NCI-H226 (cell line): ENCODE measurements at places on chromosomes 11 and 22.

DNA sequence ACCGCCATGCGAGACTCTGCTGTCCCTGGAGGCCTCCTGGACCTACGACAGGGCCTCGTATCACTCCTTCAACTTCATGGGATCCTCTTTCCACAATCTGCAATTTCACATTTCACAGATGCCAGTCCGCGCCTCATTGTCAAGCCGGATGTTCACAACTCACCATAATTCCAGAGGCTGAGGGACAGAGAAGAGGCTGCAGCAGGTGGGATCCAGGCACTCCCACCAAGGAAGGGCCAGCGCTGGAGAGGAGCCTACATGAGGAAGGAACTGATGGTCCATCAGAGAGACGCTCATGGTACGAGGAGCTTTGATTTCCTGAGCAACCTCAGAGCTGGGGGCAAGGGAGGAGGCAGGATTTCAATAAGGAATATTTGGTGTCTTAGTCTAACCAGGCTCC, 495.0 kb downstream of the BRD1 start:
- no peak for DNase-seq

GRCh38 chr22:30574095-30574981, at the start of gene GAL3ST1:
Gene GAL3ST1 (minus strand): TSS chr22:30574665. CDS start chr22:30557392, 17,273 bp downstream.
- DNase-seq, result peak; percentile 19

DNA sequence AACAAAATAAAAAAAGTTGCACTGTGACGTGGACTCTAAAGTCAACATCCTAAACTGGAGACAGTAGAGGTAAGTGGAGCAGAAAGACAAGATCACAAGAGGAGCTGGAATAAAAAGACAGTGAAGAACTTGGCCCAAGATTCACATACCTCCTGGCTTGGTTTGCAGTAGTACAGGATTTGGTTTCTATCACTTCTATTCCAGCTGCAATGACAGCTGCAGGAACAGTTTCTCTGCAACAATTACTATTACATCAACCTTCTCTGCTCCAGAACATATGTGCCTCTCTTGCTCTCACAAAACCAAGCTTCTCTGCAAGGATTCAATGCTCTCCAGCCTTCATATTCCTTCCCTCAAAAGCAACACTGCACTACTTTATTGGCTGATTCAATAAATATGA, 7.8 kb upstream of the KDM2A start:
- no peak for DNase-seq

GRCh38 chr11:104339380-104339831, 175.5 kb upstream of the PDGFD start:
- DNase-seq, result no peak

- DNase-seq, result no peak
Observed at GRCh38 chr22:27656970-27657369, 144.6 kb downstream of the MN1 start.

GRCh38 chr11:61594907-61595257, 14.0 kb upstream of the SYT7 start:
- no peak for DNase-seq

DNA sequence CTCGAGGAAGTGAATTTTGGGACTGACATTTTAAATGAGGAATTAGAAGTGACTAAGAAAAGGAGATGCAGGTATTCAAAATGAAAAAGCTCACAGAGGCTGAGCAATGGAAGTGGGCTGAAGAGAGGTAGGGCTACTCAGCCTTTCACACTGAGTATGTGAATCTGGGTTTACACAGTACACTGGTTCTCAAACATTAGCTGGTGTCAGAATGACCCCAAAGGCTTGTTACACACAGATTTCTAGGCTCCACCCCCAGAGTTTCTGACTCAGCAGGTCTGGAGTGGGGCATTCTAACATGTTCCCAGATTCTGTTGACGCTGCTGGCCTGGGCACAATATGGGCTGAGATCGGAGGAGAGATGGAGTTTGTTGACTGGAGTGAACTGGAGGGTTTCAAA, 32.8 kb downstream of the CADM1 start:
- no peak for DNase-seq

- DNase-seq, result no peak
Observed at GRCh38 chr11:126519764-126520734, 164.6 kb downstream of the ST3GAL4 start.

GRCh38 chr22:45996241-45997076, 19.5 kb upstream of the WNT7B start:
- DNase-seq, result no peak

GRCh38 chr11:58330861-58331260, 28.0 kb downstream of the OR5B17 start:
- DNase-seq, result peak; percentile 46

- no peak for DNase-seq
Observed at GRCh38 chr11:84188521-84188920, 902.4 kb upstream of the CCDC90B start.

GRCh38 chr11:35056391-35057093, 82.4 kb upstream of the CD44 start:
- DNase-seq, result no peak

- no peak for DNase-seq
Observed at GRCh38 chr11:79285756-79286155, 155.1 kb downstream of the TENM4 start.

GRCh38 chr11:120722524-120722923, 211.0 kb downstream of the GRIK4 start:
- no peak for DNase-seq

- DNase-seq, result no peak
Observed at GRCh38 chr11:46533396-46534100, 60.3 kb downstream of the AMBRA1 start.

GRCh38 chr11:79980916-79981315, 540.1 kb upstream of the TENM4 start:
- no peak for DNase-seq

DNA sequence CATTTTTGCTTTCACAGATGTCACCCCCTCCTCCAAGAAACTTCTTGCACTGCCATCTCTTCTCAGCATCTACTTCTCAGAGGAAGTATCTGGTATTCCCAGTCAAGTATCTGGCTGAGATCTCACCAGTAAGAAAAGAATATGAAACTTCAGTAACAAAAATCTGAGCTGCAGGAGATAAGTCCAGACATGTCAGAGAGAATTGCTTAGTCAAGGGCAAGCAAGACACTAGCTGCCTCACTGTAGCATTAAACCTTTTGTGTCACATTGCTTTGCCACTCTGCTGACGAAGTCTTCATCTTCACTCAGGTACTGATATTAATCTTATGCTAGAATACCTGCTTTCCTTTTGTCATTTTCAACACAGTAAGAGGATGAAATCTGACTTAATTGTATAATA, 70.6 kb upstream of the ZC3H12C start:
- no peak for DNase-seq

- DNase-seq, result no peak
Observed at GRCh38 chr22:30244066-30244465, 2.5 kb downstream of the LIF start.

GRCh38 chr22:24390576-24390975, 36.8 kb upstream of the ADORA2A start:
- no peak for DNase-seq

DNA sequence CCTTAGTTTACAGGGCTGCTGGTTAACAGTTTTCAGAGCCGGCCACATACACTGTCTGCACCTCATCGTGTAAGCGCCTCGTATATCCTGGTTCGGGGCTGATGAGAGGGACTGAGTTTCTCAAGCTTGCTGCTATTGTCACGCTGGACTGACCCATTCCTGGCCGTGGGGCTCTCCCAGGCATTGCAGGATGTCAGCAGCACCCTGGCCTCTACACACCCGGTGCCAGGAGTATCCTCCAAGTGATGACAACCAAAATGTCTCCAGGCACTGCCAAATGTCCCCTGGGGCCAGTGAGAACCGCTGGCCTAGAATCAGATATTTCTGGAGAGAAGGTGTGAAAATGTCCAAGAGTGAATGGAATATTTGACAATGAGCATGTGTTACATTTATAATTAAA, 82.8 kb downstream of the ST3GAL4 start:
- no peak for DNase-seq

DNA sequence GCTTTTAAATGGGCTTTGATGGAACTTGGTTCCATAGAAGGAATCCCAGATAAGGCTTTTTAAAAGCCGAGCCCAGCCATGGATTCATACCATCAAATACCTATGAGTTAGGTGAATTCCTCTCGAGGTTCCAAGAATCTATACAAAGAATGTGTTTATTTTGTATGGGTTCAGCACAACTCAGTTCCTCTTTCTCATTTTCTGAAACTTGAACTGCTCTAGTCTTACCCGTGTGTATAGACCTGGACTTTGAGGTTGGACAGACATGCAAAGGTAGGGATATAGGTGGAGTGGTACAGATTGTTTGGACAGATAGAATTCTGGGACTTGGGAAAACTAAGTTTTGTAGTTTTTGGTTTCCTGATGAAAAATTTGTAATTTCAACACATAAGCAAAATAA, 97.9 kb downstream of the PGR start:
- no peak for DNase-seq

GRCh38 chr11:126874276-126874675, 126.3 kb downstream of the KIRREL3 start:
- no peak for DNase-seq

GRCh38 chr11:33915526-33915925, 23.6 kb upstream of the LMO2 start:
- no peak for DNase-seq

DNA sequence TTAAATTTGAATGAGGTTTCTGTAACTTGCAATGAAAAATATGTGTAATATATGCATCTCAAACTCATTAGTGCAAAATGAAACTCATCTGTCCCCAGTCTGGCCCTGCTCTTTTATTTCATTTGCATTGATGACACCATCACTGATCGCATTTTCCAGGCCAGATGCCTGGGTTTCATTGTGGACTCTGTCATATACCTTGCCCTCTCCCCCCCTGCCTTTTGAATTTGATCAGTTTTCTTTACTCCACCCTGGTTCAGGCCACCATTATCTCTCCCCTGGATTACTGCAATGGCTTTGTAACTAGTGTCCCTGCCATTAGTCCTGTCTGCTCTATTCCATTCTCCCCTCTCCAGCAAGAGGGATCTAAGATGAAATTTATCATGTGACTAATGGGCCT, 360.6 kb upstream of the C11orf87 start:
- no peak for DNase-seq

- DNase-seq, result no peak
Observed at GRCh38 chr11:57514538-57515331, 767 bp downstream of the SLC43A1 start.

GRCh38 chr11:110903830-110904229, 191.6 kb upstream of the ARHGAP20 start:
- no peak for DNase-seq

DNA sequence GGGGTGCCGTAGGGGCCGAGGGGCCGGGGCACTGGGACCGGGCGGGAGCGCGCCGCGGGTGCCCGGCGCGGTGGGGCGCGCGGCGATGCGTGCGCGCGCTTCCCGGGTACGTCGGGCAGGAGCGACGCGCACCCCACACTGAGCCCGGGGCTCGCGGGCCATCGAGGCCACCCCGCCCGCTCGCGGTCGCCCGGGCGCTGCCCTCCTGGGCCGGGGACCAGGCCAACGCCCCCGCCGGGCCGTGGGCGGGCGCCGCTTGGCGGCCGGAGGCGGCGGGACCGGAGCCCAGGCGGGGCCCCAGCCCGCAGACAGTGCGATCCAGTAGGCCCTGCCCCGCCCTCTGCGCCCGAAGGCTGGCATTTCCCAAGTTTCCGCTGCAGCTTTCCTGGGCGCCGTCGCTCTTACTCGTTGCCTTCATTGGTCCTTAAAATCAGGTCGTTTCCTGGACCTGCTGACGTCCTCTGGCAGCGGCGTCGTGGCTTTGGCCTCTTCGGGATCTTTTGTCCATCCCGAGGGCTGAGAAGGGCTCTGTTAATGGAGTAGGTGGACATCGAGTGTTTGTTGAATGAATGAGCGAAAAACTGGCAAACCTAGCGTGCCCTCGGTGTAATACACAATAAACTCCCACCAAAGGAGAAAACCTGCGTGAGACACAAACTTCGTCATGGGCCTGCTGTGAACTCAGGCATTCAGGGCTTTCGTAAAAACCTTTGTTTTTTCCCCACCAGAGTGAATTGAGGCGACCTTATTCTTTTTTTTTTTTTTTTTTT, 638 bp downstream of the PARVA start:
- peak; percentile 83 for DNase-seq

DNA sequence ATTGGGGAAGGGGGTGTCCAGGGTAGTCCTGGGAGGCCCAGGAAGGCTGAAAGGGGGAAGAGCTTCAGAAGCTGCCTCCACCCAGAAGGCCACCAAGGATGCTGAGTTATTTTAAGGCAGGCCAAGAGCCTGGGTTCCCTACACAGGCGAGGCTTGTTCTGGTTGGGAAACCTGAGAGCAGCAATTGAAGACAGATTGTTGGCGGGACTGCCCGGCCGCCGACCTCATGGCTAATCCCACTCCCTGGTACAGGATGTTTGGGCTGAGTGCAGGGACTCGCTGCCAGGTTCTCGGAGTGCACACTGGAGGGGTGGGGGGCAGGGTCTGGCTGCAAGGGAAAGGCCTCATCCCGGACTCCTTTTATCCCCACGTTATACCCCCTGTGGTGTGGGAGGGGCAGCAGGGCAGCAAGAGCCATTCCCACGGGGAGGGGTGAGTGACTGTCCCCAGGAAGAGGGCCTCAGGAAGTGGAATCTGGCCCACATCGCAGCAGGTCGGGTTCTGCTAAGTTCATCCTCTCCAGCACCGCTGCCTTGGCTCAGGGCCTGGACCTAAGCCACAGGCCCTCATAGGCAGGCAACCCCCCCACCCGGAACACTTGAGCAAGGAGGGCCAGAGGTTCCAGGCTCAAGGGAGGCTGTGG, 43.6 kb upstream of the PRR5 start:
- DNase-seq, result no peak
